Lung (tissue), 17 donors: ENCODE measurements at places on chromosomes 6 and 20. TPM values are rescaled to one million over a fixed set of nuclear protein-coding genes. Genes with fewer than 3 reads are reported as not detected.
A peak's percentile ranks its signal among the peaks of the same experiment; 100 is the strongest.

FILIP1 gene
- total RNA-seq: 16.5 TPM

EHMT2 gene
- 43.4 TPM for total RNA-seq

PSMB1 gene
- 118 TPM for total RNA-seq

B3GAT2 gene
- total RNA-seq: 0.65 TPM

PLG gene
- 1.7 TPM for total RNA-seq

DNA sequence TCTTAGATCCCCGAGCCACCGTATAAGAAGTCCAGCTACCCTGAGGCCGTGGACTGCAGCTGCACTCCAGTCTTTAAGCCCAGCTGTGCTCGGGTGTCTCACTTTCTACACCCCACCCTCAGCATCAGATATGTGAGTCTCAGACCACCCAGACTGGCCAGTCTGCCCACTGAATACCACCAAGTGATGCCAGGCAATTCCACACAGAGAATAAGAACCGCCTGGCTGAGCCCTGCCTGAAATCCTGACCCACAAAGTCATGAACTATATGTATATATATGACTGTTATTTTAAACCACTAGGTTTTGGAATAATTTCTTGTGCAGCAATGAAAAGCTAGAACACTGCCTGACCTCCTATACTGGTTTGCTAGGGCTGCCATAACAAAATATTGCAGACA is 106.7 kb downstream of the FOXF2 start:
- no peaks in the 10 kb centered on the region for H3K4me1 ChIP-seq
- no peak for DNase-seq
- H3K27me3 ChIP-seq: no peaks in the 10 kb centered on the region

GRCh38 chr20:63264519-63264918 is 8.1 kb upstream of the ARFGAP1 start:
- no peaks in the 10 kb centered on the region for H3K36me3 ChIP-seq
- peaks cover 51% of the 10 kb centered on the region for H3K4me1 ChIP-seq
- H3K27me3 ChIP-seq: peaks cover 7% of the 10 kb centered on the region

GRCh38 chr6:31681135-31681671 is 336 bp upstream of the LY6G5C start:
- H3K27ac ChIP-seq: peak overlapping the region; percentile 86
- peaks cover 23% of the 10 kb centered on the region for H3K4me1 ChIP-seq
- DNase-seq: peak; percentile 63
- H3K36me3 ChIP-seq: no peaks in the 10 kb centered on the region
- peak overlapping the region; percentile 26 for H3K4me3 ChIP-seq

DNA sequence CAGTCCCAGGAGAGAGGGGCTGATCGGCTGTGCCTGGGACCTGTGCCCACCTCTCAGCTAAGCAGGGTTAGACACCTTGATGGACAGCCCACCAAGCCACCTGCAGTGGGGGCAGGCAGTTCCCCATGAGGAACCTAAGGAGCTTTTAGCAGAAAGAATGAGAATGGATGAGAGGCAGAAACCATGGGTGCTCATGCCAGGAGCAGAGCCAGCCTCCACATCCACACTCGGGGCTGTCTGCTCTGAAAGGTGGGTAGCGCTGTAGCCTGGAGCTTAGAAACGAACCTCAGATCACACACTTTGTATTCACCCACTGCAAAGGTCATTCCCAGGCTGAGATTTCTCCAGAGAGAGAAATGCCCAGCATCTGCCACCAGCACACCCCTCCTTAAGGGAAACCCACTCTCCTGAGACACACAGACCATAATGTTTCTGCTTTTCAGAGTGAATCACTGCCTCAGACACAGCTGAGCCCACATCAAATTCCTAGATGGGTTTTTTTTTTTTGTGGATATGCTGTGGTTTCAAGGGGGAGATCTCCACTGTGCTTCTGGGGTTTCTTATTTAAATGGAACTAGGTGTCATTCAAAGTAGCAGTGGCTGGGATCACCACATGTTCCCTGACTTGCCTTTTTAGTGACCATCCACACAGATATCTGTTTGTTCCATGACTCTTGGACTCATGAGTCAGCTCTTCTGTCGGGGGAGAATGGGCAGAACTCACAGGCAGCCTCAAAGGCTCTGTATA is 218.9 kb downstream of the EYA2 start:
- no peaks in the 10 kb centered on the region for H3K36me3 ChIP-seq
- H3K4me3 ChIP-seq: no peak overlapping the region
- no peak for DNase-seq
- no peaks in the 10 kb centered on the region for H3K27me3 ChIP-seq
- H3K27ac ChIP-seq: no peak overlapping the region
- H3K4me1 ChIP-seq: no peaks in the 10 kb centered on the region

- no peak overlapping the region for H3K27ac ChIP-seq
- H3K36me3 ChIP-seq: no peaks in the 10 kb centered on the region
- H3K4me3 ChIP-seq: no peak overlapping the region
- DNase-seq: no peak
- H3K27me3 ChIP-seq: no peaks in the 10 kb centered on the region
- H3K4me1 ChIP-seq: no peaks in the 10 kb centered on the region
These were observed 119.4 kb downstream of the RFPL4B start for GRCh38 chr6:112466373-112467151.

GRCh38 chr6:11926594-11927407 is 85.3 kb upstream of the HIVEP1 start:
- H3K4me1 ChIP-seq: no peaks in the 10 kb centered on the region
- no peak for DNase-seq
- H3K27me3 ChIP-seq: no peaks in the 10 kb centered on the region
- no peak overlapping the region for H3K27ac ChIP-seq
- no peak overlapping the region for H3K4me3 ChIP-seq

- no peak overlapping the region for H3K27ac ChIP-seq
- H3K4me3 ChIP-seq: no peak overlapping the region
- no peaks in the 10 kb centered on the region for H3K27me3 ChIP-seq
- no peak for DNase-seq
- no peaks in the 10 kb centered on the region for H3K4me1 ChIP-seq
These were observed 8.4 kb downstream of the LOC128125822 start for GRCh38 chr6:63580704-63580961.

DNA sequence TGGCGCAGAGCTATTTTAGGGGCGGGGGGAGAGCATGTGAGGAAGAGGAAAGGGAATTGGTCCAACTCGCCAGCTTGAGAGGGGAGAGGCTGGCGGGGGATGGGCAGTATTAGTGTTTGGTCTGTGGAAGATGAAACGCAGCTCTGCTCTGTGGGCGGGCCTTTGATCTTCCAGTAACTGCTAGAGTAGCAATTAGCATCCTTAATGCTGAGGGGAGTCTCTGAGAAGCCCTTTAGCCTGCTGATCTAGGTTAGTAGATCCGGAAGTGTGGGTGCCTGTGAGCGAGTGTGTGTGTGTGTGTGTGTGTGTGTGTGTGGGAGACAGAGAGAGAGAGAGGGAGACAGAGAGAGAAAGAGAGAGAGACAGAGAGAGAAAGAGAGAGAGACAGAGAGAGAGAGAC is 117.2 kb upstream of the BACH2 start:
- no peaks in the 10 kb centered on the region for H3K36me3 ChIP-seq
- peak; percentile 91 for DNase-seq

GRCh38 chr6:25417046-25417605 is 138.0 kb downstream of the CARMIL1 start:
- H3K27me3 ChIP-seq: no peaks in the 10 kb centered on the region
- peaks cover 16% of the 10 kb centered on the region for H3K4me1 ChIP-seq
- no peak overlapping the region for H3K27ac ChIP-seq
- H3K4me3 ChIP-seq: no peak overlapping the region
- peak; percentile 52 for DNase-seq

GRCh38 chr6:41716516-41717391 is 18.7 kb downstream of the TFEB start:
- no peak overlapping the region for H3K27ac ChIP-seq
- peaks cover 28% of the 10 kb centered on the region for H3K4me1 ChIP-seq
- DNase-seq: no peak
- H3K36me3 ChIP-seq: no peaks in the 10 kb centered on the region
- H3K4me3 ChIP-seq: no peak overlapping the region
